NCI-H1105 (cell line): ENCODE measurements at places on chromosomes 6 and 20.

GRCh38 chr6:104639668-104640067, 220.1 kb downstream of the HACE1 start:
- no peak for DNase-seq

GRCh38 chr6:169172946-169173345, 80.7 kb downstream of the THBS2 start:
- DNase-seq = no peak

GRCh38 chr20:50691573-50692551, 520 bp upstream of the RIPOR3 start:
- DNase-seq = no peak

- DNase-seq = no peak
Observed at GRCh38 chr6:92906385-92906784, 513.0 kb downstream of the EPHA7 start.

DNA sequence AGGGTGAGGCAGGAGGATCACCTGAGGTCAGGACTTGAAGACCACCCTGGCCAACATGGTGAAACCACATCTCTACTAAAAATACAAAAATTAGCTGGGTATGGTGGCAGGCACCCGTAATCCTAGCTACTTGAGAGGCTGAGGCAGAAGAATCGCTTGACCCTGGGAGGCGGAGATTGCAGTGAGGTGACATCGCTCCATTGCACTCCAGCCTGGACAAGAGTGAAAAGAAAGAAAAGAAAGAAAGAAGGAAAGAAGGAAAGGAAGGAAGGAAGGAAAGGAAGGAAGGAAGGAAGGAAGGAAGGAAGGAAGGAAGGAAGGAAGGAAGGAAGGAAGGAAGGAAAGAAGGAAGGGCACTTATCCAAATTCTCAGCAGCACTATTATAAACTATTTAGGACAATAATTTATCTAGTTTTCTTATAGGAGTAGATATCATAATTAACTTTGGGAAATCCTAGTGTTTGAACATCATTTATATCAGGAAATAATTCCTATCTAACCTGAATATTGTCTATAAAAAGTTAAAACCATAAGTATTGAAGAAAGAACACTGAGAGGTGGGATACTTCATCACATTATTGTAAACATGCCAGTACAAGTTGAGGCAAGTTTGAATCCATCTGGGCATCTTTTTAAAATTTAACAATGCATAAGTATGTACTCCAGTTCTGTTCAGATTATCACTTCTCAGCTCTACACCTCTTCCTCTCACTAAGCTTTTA, 305.5 kb downstream of the SLC35F1 start:
- no peak for DNase-seq

GRCh38 chr6:3457710-3458602, 1.1 kb upstream of the SLC22A23 start:
- DNase-seq = peak; percentile 64

- DNase-seq = peak; percentile 58
Observed at GRCh38 chr6:42960243-42961019, at the start of gene GNMT. TSS of gene GNMT (plus strand) at chr6:42960754. CDS start at chr6:42960768, 14 bp downstream.

DNA sequence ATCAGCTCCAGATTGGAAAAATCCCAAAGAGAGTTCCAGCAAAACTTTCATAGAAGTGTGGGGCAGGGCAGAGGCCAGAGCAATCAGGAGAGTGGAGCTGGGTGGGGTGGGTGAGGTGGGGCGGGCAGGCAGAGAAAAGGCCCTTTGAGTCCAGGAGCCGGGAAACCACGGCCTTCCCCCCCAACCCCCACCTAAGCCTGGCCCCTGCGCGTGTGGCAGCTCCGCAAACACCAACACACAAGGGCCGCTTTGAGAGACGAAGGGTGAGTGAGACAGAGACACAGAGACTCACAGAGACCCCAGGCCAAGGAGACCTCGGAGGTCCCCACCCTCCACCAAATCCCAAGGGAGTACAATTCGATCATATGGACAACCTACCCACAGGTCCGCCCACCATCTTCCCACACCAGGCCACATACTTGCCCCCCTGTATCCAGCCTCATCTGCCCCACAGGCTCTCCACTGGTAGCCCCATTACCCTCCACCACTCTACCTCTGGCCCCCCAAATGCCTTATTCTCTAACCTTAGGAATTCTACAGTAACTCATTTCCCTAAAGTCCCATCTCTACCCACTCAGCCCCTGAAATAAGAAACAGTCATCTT, 1.7 kb downstream of the COL11A2 start:
- DNase-seq = no peak

GRCh38 chr6:41072836-41073202, at the start of gene NFYA:
TSS of gene NFYA (plus strand) at chr6:41072974. CDS start at chr6:41079090, 6,116 bp downstream.
- DNase-seq = peak; percentile 100

- DNase-seq = peak; percentile 42
Observed at GRCh38 chr6:143510991-143511891, at the start of gene FUCA2. TSS of gene FUCA2 (minus strand) at chr6:143511720. CDS start at chr6:143511634, 86 bp downstream.

DNA sequence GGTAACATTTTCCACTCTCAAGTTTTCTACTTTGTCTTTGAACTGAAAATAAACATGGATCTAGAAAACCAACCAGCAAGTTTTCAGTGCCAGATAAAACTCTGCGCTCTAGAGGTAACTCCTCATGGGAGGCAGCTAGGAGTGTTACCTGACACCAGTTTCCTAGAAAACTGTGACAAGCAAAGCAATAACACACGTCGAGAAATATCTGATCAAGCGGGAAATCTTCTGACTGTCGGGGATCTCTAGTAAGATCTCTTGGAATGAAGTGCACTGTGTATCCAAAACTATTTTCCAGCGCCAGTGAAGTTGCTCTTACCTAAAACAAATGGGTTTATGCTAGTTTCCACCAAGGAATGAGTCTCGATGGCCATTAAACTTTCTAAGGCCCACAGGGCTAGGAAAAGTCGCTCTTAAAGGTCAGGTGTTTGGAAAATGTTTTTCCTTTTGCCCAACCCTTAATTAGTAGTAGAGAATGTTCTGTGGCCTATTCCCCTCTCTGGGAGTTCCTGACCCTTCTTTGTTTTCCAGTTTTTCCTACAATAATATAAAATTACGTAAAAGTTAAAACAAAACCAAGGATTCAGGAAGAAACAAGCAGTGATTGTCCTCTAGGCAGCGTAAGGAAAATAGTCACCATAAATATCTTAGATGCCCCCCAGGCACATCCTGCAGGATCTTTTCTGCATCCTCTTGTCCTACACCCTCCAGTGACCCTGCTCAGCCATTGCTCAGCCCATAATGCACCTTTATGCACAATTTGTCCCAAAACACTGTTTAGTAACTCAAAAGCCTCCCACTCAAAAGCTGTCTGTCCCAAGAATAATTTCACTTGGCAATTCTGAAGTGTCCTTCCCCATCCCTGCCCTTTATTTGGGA, 137.7 kb upstream of the AKAP12 start:
- DNase-seq = no peak

GRCh38 chr20:9408422-9409300, 105.7 kb upstream of the LAMP5 start:
- no peak for DNase-seq

DNA sequence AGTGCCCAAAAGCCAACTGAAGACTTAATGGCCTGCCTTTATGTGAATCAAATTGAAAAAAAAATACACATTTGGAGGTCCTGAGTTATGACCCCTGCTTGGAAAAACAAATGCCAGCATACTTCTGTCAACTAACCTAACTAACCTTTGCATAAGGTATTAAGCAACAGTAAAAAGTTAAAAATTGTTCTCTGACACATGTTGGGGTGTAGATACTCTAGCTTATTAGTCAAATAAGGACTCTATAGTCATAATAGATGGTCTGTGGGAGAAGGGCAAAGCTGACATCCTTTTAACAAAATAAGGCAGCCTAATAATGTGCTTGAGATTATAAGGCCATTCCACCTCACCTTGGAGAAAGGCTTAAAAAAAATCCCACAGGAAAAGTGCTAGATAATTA, 140.5 kb downstream of the HIVEP2 start:
- DNase-seq = no peak

DNA sequence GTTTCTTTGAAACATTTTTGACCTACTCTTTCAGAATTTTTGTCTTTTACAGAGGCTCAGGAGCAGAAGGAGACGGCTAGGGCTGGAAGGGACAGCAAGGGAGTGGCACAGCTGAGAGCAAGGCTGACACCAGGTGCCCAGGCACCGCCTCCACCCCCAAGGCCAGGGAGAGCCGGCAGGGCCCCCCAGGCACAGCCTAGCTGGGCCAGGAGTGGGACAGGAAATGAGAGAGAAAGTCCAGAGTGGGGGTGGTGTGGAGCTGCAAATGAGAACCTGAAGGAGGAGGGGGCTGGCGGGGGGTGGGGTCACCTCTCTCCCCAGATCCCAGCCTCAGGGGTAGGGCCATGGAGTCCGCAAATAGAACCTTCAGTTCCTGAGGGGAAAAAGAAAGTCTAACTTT, 236.7 kb downstream of the CDC5L start:
- no peak for DNase-seq

DNA sequence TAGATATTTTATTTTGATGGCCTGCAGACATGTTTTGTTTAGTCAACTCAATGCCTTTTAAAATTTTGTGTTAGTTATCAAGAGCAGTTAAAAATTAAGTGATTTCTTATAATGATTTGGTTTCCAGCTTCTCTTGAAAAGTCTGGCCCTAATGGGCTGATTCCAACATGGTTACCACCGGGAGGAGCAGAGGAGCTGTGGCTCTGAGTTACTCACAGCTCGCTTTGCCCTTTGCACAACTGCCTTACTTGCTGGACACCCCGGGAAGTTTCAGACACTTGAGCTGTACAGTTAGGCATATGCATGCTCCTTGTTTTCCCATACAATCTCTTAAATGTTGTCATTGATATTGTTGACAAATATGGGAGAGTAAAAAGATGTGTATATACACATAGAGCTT, 173.1 kb upstream of the MMS22L start:
- DNase-seq = no peak

DNA sequence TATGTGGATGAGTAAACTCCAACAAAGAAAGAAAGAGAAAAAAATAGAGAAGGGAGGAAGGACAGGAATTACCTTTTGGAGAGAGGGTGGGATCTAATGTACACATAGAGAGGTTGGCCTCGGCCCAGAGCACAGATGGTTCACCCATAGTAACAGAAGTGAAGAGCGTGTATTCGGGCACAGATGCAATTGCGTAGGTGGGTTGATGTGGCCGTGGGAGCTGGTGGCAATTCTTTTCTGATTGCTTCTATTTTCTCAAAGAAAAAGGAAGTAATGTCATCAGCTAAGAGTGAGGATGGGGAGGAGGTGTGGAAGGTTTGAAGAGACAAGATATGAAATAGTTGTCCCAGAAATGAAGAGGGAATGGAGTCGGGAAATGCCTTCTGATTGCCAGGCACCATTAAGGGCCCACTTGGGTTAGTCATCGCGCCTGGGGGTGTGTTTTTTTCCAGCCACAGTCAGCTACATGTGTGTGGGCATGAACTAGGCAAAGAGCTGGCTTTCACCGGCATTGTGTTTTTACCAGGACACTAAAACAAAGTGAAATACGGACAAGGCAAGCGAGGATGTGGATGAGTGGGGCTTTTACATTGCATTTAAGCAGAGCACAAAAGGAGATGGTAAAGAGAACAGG, 158.7 kb downstream of the SYNE1 start:
- DNase-seq = no peak
